ENCODE measurements at places on chromosomes 2 and 18.

- DNase-seq, result no peak
These were observed 359.9 kb upstream of the SLC14A2 start for GRCh38 chr18:45255197-45255890.

DNA sequence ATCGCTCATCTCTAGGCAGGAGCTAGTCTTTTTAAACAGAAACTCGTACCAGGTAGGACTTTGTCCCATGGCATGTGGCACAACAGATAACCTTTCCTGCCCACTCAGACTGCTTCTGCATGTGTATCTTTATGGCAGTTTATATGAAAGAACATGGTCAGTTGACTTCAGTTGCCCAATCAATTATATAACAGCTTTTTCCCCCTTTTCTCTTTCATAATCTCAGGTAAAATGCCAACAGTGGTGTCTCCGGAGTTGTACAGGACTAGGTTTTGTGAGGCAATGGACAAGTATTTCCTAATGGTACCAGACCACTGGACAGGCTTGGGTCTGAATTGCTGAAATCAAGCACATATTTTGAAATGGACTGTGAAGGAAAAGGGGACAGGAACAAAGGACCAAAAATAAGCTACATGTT, 51.6 kb upstream of the PTH2R start:
- DNase-seq, result no peak

DNA sequence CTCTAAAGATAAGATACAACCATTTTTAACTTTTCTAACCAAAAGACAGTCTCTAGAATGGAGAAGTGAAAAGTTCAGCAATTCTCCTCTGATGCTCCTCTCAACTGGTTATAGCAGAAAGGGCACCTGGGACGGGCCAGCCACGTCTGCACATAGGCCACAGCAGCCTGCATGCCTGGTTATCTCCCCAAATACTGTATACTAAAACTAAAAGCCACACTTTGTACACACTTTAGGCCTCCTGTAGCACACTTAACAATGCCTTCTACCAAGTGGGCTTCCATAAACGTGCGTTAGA, 179.1 kb downstream of the ANKRD44 start:
- DNase-seq, result no peak

GRCh38 chr2:36812196-36812595, 115.7 kb downstream of the VIT start:
- no peak for DNase-seq

DNA sequence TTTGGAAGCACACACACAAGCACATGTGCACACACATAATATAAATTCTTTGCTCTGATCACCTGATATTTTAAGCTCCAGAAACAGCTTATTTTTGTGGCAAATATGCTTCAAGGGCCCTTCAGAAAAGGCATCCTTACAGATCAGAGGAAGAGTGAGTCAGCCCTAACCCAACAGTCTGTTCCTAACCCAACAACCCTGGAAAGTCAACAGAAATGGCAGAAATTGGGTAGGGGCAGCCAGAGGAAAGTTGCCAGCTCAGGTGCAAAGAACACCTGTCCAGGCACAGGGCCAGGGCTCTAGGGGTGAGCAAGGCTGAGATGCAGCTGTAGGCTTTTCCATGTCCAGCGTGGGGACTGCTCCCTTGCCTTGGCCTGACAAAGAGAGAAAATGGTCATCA, 6.4 kb upstream of the NCKAP5 start:
- no peak for DNase-seq

DNA sequence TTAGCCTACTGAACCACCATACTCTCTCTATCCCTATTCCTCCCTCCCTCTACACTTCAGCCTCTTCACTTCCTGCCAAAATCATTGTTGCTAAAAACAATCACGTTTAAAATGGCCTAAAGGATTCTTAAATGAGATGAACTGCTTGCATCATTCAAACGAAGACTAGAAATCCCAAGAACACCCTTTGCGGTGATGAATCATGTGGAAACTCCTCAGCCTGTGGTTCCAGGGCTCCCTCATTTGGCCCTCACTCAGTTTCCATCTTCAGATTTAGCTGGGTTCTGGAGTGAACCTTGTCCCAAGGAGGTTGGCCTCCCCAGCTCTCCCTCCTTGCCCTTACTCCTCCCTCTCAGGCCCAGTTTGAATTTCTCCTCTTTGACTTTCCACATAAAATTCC, 125.6 kb upstream of the CDC42EP3 start:
- no peak for DNase-seq

DNA sequence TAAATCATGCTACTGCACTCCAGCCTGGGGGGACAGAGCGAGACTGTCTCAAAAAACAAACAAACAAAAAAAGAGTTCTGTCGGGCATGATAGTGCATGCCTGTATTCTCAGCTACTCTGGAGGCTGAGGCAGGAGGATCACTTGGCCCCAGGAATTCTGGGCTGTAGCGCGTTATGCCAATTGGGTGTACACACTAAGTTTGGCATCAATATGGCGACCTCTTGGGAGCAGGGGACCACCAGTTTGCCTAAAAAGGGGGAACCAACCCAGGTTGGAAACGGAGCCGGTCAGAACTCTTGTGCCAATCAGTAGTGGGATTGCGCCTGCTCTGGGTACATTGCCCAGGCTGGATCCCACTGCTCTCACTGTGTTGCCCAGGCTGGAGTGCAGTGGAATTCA, 49.7 kb downstream of the SDC1 start:
- no peak for DNase-seq

- no peak for DNase-seq
These were observed 10.3 kb upstream of the KYNU start for GRCh38 chr2:142867136-142867535.
